Lung (tissue), 17 donors: ENCODE measurements at places on chromosomes 5 and 9. TPM values are rescaled to one million over a fixed set of nuclear protein-coding genes. Genes with fewer than 3 reads are reported as not detected.

DNA sequence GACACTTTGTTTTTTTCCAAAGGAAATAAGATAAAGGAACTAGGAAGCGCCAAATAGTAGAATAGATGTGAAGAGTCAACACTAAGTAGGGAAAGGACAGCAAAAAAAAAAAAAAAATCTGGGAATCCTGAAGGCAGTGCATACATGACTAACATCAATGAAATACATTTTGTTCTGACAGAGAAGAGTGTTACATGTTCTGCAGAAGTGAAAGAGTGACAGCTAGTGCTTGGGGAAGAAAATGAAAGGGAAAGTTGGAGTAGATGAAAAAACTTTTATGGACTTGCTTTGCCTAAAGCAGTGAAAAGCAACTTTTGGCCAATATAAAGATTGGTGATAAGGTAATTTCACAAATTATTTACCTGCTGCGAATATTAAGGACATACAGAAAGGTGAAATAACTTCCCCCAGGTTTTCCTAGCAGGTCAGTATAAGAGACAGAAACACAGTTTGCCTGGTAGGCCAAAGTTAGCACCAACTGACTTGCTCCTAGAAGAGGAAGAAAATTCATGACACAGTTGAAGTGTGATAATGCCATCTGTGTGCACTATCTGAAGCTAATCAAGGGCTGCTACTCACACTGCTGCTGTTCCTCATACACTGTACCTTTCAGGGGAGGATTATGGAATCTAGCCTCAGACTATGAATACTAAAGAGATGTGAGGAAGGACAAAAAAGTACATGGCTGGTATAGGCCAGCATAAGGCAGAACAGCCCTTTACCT, 38.6 kb downstream of the RANBP6 start:
- no peak for DNase-seq

DNA sequence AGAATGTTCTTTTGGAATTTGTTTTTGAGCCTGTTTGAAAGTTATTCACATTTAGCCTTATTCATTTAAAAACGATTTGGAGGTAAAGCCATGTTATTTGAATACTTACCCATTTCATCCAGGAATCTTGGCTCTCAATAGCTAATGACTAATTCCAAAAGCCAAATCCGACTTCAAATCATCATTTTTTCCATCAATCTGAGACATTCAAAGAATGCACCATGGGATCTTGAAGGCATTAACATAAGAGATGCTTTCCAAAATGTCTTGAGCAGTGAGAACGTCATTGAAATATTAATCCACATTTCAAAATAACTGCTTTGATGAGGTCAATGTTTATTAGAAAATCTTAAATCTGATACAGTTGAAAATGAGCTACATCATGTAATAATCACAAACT, 617.0 kb upstream of the RORB start:
- no peak for DNase-seq

- no peak for DNase-seq
Observed at GRCh38 chr9:85212887-85213286, 528.9 kb downstream of the AGTPBP1 start.

FRMPD1 gene
- 0.06 TPM for total RNA-seq

- peak; percentile 10 for DNase-seq
Observed at GRCh38 chr5:91328743-91329142, 54.4 kb downstream of the ARRDC3 start.

GRCh38 chr5:141211-141610, 49.2 kb downstream of the PLEKHG4B start:
- no peak for DNase-seq

DNA sequence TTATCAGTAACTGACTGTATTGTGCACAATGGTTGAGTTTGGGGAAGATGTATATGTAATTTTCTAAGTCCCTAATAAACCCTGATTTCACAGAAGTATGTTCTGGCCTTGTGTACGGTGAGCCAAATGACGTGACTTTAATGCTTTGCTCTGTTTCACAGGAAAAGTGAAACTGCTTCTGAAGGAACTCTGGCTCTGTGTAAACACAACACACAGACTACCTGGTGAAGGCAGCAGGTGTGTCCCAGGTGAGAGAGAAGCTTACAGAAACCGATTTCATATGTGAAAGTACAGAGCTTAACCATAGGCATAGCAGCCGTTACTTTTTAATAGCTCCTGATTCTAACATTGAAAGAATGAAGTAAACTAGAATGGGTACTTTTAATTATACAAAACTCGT, 31.9 kb downstream of the ICE1 start:
- no peak for DNase-seq

GRCh38 chr9:121609822-121610637, 41.4 kb upstream of the DAB2IP start:
- DNase-seq, result no peak

GRCh38 chr5:132114150-132115121, 40.8 kb downstream of the CSF2 start:
- DNase-seq, result no peak

CDC25C gene
- total RNA-seq, result 0.25 TPM
